WTC11 (cell line): ENCODE measurements at places on chromosomes 2 and 18. TPM values are rescaled to one million over a fixed set of nuclear protein-coding genes. Genes with fewer than 3 reads are reported as not detected.

The MOCOS gene
- total RNA-seq: 4.2 to 5.3 TPM (median 4.8 TPM) in 3 replicates

GRCh38 chr2:177328056-177328455 is 63.5 kb upstream of the NFE2L2 start:
- DNase-seq: no peak

The REEP1 gene
- 0.53 to 1.9 TPM (median 0.89 TPM) in 3 replicates for total RNA-seq

The LIMS4 gene
- total RNA-seq: 1.1 TPM in 2 of 3 replicates, not detected in the other

- no peak for DNase-seq
Observed at GRCh38 chr18:33116376-33116775, 324.1 kb downstream of the CCDC178 start.

The PID1 gene
- total RNA-seq: 1.2 to 2.6 TPM (median 1.3 TPM) in 3 replicates

DNA sequence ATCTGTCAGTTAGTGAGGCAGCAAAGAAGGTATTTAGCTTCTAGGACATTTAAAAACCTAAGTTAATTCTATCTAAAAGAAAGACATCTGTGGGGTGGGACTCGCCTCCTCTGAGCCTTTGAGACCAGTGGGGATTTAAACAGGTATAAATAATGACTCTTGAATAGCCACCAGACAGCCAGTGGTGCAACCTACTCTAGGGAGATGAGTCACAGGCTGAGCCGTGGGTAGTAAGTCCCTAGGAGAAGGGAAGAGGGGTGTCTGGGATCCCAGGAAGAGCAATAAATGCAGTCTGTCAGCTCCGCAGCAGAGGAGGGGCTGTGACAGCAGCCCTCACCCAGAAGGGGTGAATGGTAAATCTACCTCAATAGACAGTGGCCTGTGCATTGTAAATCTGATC is 43.1 kb upstream of the GALNT3 start:
- no peak for DNase-seq

DNA sequence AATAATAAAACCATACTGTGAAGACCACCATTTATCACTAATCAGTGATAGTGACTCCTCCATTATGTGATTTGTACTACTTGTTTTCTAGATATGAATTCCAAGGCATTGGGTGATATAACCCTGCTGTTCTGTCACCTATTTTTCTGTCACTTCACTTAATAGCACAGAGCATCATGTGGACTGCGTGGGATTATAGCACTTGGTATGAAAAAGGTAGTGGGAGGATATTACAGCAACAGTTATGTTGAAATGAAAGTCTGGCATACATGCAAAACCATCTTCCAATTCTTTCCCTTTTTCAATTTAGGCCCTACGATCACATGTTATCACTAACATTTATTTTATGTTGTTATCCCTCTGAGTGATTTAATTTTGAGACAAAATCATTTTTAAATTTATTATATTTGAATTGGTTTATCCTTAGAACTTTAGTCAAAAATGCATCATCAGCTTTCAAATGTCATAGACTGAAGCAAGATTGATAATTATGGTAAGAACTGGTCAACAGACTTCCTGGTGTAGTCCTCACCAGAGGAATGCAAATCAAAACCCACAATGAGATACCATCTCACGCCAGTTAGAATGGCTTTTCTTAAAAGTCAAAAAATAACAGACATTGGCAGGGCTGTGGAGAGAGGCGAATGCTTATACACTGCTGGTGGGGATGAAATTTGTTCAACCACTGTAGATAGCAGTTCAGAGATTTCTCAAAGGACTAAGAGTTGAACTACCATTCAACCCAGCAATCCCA is 242.6 kb downstream of the IKZF2 start:
- no peak for DNase-seq

- DNase-seq: no peak
Observed at GRCh38 chr2:59047373-59047995, 806.4 kb upstream of the FANCL start.
